NCI-H146 (cell line): ENCODE measurements at places on chromosomes 13 and 19.

DNA sequence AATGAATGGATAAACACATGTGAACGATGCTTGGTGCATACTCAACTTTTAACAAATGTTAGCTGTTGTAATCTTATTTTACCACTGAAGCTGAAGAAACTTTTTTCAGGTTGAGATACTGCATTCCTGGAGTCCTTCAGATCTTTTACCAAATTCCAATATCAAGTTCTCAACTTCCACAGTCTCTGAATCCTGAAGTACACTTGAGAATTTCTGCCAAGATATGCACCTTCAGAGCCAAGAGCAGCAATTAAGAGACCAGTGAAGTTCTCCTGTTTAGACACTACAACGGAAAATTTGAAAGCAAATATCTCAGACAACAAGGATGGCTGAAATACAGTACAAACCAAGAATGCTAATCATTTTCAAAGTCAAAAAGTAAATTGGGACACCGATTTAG, 84.6 kb upstream of the MTIF3 start:
- no peak for DNase-seq

GRCh38 chr19:41918653-41919244, 9.5 kb downstream of the ERFL start:
- no peak for DNase-seq

GRCh38 chr19:39434123-39435076, 1.3 kb downstream of the RPS16 start:
- no peak for DNase-seq

- peak; percentile 18 for DNase-seq
These were observed 43.1 kb downstream of the CYP4F22 start for GRCh38 chr19:15551293-15552004.

DNA sequence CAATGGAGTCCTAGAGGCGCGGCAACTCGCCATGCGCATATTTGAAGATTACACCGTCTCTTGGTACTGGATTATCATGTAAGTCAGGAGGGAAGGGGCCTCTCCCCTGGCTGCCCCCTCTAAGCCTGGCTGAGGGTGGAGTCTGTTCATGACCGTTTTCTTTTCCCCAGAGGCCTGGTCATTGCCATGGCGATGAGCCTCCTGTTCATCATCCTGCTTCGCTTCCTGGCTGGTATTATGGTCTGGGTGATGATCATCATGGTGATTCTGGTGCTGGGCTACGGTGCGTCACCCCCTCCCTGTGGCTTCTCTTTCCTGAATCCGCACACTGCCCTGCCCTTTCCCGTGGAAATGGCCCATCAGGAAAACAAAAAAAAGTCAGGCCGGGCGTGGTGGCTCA, 6.5 kb downstream of the SLC44A2 start:
- DNase-seq, result no peak
